ENCODE measurements at places on chromosomes 6 and 20.
A peak's percentile ranks its signal among the peaks of the same experiment; 100 is the strongest.

GRCh38 chr20:38591474-38592410 lies 9.9 kb upstream of the ARHGAP40 start:
- no peak for DNase-seq

- DNase-seq: no peak
Observed at GRCh38 chr6:11714116-11714797, 64.3 kb downstream of the ADTRP start.

GRCh38 chr6:28794175-28795002 lies 129.4 kb downstream of the TRIM27 start:
- no peak for DNase-seq

DNA sequence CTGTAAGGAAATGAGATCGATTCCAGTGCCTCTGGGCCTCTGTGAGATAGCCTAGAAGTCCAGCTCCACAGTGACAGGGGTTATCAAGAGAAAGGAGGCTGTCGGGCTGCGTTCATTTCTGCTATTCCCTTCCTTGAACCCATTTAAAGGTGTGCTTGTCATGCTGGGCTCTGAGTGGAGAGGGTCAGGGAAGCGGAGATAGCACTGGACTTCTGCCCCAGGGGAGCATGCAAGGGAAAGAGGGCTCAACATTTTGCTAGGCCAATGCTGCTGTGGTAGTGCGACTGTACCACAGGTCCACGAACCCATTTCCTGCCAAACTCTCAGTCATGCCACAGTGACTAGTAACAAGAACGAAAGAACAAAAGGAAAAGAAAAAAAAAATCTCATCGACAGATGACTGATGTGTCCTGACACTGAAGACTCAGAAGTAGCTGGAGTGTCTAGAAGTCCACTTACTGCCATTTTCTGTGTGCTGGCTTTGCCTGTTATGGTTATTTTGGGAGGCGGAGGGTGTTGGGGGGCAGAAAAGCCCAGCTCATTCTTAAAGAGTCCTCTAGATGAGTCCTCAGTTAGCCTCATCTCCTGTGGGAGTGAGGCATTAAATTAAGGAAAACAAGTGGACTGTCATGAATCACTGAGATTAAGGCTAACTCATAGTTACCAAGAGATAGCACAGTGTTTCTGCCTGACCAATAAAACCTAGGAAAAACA lies 8.1 kb downstream of the NEDD9 start:
- DNase-seq: no peak

- peak; percentile 89 for DNase-seq
Observed at GRCh38 chr6:122818866-122819265, 29.8 kb downstream of the SMPDL3A start.

All from NCI-H774 (cell line).